ENCODE measurements at places on chromosomes 13 and 19.
A peak's percentile ranks its signal among the peaks of the same experiment; 100 is the strongest.

DNA sequence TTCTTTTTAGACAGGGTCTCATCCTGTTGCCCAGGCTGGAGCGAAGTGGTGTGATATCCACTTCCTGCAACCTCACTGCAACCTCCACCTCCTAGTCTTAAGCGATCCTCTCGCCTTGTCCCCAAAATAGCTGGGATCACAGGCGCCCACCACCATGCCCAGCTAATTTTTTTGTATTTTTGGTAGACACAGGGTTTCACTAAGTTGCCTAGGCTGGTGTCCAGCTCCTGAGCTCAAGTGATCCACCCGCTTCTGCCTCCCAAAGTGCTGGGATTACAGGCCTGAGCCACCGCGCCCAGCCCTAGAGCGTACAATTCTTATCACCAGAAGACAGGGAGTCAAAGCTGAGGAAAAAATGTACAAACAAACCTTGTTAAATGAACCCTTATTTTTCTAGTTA lies 4.5 kb upstream of the ELOF1 start:
- DNase-seq, result no peak

DNA sequence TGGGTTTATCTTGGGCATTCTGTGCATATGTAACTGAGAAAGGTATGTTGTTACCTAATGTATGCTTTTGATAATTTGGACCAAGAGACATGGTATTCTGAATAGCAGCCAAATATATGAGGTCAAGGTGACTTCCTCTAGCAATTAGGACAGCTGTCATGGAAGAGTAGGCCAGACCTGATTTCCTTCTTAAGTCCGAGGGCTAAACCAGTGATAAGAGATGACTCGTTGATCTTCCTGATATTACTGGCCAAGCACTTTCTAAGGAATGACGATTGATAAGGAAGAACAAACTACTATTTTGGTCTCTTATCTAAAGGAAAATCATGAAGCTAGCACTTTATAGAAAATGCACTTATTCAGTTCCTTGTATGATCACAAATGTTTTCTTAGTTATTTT lies 42.7 kb downstream of the ARHGAP35 start:
- DNase-seq, result no peak

DNA sequence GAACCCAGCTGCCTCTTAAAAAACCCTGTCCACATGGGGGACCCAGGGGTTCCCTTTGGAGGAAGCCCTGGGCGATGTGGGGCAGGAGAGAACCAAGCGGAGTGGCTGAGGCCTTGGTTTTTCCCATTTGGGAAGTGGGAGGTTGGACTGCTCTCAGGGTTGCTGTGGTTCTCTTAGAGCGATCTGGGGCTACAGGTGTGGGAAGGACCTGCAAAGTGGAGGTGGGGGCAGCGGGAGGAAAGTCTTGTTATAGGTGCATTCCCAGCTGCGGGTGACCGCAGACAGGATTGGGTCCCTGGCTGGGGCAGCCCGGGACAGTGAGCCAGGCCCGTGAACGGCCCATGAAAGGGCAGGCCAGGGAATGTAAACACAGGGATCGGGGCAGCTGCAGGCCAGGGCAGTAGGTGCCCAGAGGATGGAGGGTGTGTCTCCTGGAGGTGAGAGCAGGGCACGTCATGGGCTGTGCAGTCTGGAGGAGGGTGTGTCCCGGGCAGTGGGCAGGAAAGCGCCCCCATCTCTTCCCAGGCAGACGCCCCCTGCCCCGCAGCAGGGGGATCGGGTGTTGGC lies 814 bp downstream of the SLC25A23 start:
- no peak for DNase-seq

GRCh38 chr19:2325281-2326046 lies 2.9 kb downstream of the LSM7 start:
- no peak for DNase-seq

DNA sequence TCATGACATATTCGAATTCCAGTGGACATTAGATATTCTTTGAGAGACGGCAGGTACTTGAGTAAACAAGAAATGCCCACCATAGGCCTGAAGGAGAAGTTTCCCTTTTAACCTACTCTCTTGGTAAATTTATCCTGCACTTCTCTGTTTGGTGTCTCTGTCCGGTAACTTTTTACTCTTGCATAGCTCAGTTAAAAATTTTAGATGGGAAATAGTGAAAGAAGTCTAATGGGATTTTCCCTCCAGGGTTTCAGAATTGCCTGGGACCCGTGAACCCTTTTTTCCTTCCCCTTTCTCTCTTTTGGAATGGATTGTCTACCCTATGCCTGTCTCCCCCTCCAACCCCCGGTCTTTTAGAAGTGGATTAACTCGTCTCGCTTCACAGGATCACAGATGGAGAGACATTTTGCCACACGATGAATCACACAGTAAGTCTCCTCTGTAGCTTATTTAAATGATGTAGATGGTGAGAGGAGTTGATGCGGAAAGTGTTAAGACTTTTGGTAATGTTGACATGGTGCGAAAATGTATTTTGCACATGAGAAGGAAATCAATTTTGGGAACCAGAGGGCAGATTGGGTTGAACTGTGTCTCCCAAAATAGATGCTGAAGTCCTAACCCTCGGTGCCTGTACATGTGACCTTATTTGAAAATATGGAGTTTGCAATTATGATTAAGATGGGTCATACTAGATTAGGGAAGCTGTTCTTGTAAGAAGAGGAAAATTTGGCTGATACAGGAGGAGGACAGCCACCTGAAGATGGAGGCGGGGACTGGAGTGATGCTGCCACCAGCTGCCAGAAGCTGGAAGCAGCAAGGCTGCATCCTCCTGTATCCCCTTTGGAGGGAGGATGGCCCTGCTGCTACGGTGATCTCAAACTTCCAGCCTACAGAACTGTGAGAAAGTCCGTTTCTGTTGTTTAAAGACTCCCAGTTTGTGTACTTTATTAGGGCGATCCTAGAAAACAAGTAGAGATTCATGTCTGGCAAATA lies 711 bp upstream of the MIPEP start:
- peak; percentile 23 for DNase-seq

DNA sequence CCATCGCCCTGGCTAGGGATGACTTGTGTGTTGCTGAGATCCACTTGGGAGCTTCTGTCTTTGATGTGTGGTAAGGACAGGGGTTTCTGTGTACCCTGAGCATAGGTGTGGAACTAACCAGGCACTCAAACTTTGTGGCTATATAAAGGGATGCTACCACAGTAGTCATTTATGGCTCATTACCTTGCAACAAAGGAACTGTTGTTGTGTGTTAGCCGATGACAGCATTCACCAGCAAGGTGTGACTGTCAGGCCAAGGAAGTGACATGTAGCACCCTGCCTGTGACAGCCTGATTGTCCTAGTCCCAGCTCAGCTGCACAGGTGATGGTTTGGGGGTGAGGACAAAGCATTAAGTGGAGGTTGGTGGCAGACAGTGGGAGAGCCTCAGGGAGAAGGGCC lies 73.6 kb downstream of the COG3 start:
- DNase-seq, result no peak

DNA sequence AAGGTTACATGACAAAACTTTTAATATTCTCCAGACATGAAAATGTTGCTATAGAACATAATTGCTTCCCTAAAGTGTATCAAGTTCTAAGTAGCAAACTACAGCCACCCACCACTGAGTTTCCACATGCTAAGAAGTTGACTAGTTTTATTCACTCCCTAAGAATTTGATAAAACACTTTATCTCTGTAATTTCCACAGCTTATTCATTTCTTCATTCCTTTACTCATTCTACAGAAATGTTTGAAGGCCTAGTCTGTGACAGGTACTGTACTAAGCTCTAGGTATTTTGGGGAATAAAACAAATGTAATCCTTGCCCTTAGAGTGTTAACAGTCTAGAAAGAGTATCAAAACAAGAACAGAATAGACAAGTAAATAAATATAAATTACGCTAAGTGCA lies 101.8 kb upstream of the DIAPH3 start:
- no peak for DNase-seq

- DNase-seq, result no peak
Observed at GRCh38 chr19:6425732-6426620, 1.4 kb upstream of the KHSRP start.

- no peak for DNase-seq
Observed at GRCh38 chr19:41307954-41308449, 2.0 kb upstream of the CCDC97 start.

- no peak for DNase-seq
Observed at GRCh38 chr19:53010494-53010893, 3.2 kb upstream of the ERVV-1 start.

- DNase-seq, result no peak
Observed at GRCh38 chr13:93653776-93654175, 427.2 kb downstream of the GPC6 start.

- no peak for DNase-seq
Observed at GRCh38 chr19:29965492-29965891, 23.5 kb downstream of the URI1 start.

GRCh38 chr13:80048802-80049201 lies 292.1 kb downstream of the SPRY2 start:
- peak; percentile 48 for DNase-seq

- no peak for DNase-seq
Observed at GRCh38 chr13:50995854-50996253, 86.3 kb downstream of the RNASEH2B start.

DNA sequence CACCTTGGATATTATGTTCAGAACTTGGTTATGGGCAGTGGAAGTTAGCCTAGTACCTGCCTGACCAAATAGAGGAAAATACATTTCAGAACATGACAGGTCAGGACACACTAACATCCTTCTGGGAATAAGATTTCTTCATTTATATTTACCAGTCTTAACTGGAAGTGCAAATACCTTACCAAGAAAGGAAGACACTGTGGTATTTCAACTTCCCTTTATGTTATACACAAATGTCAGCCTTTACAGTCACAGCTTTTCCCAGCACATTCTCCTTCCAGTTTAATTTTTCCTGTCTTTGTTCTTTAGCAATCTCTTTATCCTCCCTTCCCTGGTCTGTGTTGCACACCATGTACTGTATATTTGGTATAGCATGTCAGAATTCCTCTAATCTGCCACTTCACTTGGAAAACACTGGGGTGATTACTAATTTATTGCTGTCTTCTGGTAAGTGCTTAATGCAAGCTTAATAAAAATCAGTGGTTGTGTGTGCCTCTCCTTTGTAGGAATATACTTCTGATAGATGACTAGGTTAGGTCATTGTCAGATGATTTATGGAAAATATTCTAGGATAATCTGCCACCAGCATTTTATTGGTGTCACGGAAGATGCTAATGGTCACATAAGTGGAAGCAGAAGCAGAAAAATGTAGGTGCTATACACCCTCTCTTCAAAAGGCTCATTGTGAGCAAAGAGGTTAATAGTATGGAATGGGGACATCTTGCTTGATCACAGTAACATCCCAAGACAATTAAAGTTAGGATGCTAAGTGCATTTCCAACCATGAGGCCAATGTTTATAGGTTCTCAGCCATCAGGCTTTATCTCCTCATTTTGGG lies 124.3 kb upstream of the STARD13 start:
- DNase-seq, result peak; percentile 46

DNA sequence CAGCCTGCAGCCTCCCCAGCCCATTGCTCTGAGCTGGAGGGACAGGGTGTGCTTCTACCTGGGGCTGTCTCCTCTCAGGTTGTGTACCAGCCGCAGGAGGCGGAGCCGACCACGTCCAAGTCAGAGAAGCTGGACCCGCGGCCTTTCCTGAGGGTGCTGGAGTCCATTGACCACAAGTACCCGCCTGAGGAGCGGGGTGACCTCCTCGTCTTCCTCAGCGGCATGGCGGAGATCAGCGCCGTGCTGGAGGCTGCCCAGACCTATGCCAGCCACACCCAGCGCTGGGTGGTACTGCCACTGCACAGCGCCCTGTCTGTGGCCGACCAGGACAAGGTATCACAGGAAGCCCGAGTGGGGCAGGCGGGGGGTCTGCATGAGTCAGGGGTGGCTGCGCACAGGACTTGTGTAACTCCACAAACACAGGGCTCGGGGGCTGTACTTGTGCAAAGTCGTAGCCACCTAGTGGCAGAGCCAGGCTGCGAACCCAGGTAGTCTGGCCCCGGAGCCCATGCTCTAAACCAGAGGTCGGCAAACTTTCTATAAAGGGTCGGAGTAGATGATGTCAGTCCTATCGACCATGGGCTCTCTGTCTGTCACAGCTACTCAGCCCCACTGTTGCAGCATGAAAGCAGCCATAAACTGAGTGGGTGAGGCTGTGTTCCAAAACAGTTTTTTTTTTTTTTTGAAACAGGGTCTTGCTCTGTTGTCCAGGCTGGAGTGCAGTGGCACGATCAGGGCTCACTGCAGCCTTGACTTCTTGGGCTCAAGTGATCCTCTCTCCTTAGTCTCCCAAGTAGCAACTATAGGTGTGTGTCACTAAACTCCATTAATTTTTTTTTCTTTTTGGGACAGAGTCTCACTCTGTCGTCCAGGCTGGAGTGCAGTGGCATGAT lies 8.9 kb downstream of the DHX34 start:
- no peak for DNase-seq

DNA sequence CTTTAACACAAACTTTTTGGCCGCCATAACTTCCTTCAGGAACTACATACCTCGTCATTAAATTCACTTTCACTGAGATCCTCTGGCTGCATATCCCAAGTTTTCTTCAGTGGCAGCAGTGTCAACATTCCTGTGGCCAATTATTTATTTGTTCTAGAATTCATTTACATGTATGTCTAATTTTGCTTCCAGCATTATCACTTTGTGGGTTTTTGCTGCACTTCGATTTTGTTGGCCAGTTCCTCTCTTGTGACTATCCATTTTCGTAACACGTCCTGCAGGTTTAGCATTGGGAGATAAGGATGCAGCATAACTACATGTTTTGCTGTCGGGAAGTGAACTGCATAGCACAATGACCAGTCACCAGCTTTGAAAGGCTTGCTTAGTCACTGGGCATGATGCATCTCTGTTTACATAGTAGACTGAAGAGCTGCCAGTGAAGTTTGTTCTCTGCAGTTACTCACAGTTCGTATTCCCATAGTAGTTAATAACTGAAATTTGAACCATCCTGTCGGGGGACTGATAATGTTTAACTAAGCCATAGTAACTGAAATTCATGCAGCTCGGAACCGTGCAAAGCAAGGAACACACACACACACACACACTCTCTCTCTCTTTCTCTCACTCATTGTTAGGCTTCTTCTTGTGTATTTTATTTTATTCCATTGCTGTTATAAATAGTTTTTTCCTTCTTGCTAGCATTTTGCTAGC lies 28.3 kb downstream of the ZNF507 start:
- no peak for DNase-seq

DNA sequence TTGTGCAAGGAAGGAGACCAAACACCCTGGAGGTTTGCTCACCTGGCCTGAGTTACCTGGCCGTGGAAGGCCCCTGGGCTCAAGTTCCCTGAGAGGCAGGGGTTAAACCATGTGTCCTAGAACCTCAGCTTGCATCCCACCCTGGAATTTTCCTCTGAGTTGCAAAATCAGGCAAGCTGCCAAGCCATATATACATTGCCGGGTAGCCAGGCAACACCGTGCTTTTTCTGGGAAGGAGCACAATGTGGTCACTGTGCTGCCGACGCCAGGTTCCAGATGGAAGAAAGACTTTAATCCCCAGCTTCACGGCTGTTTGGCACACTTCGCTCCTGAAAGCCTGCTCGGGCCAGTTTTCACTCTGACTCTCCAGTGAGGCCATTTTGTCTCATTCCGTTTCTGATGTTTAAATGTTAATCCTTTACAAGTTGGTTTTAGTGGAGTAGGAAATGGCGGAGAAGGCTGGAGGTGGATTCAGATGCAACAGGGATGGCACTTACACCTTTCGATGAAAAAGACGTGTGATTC lies 60.1 kb upstream of the PEG3 start:
- no peak for DNase-seq

GRCh38 chr13:50452756-50453155 lies 390.7 kb downstream of the DLEU7 start:
- DNase-seq, result no peak
